ENCODE measurements at places on chromosomes 3 and 15.

- DNase-seq, result no peak
Observed at GRCh38 chr15:75646112-75646943, 1.4 kb upstream of the SNX33 start.

- no peak for DNase-seq
Observed at GRCh38 chr3:169144731-169145130, 518.8 kb downstream of the MECOM start.

DNA sequence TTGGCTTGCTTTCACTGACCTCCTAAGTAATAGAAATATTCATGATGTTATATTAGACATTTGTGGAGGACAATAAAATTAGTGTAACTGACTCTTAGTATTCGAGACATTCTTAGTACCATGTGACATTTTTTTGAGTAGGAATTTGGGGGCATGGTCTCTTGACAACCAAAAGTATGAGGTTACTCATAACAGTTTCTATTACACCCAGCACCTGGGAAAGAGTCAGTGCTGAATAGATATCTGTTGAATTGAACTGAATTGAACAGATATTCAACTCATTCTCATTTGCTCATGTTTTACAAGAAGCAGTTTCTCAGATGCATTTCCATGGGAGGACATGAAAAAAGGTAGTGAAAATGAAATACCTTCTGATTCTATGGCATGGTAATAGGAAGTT is 84.4 kb downstream of the CMSS1 start:
- no peak for DNase-seq

GRCh38 chr3:129313415-129313664 is 34.7 kb downstream of the HMCES start:
- DNase-seq, result no peak

GRCh38 chr3:173930251-173930650 is 532.7 kb downstream of the NLGN1 start:
- no peak for DNase-seq

- DNase-seq, result no peak
Observed at GRCh38 chr15:94723801-94724200, 492.4 kb downstream of the MCTP2 start.

DNA sequence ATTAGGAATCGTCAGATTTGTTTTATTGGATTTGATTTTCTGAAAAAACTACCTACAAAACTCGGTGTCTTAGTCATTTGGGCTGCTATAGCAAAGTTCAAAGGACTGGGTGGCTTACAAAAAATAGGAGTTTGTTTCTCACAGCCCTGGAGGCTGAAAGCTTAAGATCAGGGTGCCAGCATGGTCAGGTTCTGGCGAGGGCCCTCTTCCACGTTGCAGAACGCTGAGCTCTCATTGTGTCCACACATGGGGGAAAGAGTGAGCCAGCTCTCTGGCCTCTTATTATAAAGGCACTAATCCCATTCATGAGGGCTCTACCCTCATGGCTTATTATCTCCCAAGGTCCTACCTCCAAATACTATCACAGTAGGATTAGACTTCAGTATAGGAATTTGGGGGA is 40.6 kb upstream of the MRPS22 start:
- DNase-seq, result no peak

- no peak for DNase-seq
Observed at GRCh38 chr3:22922317-22922716, 280.8 kb upstream of the UBE2E2 start.

DNA sequence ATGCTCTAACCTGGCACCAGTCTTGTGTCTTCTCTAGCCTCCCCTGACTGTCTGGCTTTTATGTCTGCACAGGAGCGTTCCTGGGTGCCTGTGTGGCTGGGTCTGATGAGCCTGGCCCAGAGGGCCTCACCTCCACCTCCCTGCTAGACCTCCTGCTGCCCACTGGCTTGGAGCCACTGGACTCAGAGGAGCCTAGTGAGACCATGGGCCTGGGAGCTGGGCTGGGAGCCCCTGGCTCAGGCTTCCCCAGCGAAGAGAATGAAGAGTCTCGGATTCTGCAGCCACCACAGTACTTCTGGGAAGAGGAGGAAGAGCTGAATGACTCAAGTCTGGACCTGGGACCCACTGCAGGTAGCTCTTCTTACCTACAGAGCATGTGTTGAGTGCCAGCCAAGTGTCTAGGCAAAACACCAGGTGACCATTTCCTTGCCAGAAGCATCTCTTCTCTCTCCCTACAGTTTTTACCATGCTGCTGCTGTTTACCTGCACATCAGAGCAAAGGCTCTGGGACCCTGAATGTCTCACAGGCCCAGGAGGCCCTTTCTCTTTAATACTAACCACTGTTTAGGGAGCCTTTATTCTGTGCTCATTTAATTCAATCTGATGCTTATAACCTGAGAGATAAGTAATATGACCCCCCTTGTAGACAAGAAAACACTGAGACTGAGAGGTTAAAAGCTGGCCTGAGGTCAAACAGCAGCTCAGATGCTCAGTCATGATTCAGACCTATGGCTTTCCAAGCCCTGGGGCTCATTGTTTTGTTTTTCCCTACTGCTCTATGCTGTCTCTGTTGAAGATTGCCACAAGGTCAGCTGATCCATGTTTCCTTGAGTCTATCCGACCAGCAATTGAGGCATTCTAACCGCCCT is 10.4 kb downstream of the PODXL2 start:
- no peak for DNase-seq

DNA sequence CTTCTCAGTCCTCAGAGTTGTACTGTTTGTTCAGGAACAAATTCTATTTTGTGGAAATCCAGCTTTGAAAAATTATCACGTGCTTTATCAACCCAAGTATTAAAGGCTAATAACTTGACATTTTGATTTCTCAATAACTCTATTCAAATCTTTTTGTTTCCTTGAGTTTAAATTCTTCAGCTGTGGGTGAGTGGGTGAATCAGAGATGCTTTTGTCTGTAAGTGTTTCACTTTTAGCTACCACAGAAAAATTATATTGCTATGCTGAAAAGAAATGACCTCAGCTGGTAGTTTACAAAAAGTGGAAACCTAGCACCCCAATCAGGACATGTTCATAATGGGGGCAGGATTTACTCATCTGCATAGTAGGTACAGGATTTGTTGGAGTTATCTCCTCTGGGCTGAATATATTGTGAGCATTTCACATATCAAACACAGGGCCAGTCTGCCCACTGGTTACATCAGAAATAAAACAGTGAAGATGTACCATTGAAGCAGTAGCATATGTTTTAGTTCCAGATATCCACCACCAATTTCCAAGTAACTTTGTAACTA is 30.5 kb downstream of the MINDY4B start:
- DNase-seq, result no peak

- DNase-seq, result no peak
Observed at GRCh38 chr15:26525096-26525495, 247.8 kb downstream of the GABRB3 start.

DNA sequence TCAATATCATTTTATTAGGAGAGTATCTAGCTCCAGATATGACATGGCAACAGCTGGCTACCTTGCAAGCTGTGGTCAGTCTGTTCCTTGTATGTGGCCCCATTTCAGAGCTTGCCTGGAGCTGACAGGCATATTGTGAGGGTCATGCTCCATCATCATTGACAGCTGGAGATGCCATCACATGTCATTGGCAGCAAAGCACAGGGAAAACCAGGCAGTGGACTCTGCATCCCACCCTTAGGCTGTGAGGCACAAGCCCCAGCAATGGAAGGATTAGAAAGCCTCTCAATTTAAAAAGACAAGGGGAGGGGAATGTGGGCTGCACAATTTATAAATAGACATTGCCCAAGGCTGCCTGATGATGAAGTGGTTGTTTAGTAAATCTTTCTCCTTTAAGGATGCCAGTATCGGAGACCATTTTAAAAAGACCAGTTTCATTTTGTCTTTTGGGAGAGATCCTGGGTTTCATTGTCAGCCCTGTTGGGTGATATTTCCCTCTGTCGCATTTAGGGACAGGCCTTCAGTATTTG is 27.9 kb downstream of the LNP1 start:
- DNase-seq, result no peak

DNA sequence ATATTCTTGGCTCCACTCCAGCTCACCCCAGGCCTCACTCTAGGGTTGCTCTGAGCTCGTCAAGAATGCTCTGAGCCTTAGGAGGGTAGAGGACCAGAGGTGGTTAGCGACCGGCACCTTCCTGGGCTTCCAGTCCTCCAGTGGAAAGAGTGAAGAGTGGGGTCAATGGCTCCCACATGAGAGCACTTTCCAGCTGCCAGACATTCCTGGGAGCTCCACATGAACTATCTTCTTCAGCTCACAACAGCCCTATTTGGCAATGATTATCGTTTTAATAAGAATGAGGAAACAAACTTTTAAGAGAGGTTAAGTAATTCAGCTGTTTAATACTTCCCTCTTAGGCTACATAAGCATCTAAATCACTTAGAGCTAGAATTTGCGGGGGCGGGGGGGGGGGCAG is 139.3 kb downstream of the STT3B start:
- DNase-seq, result no peak

- no peak for DNase-seq
Observed at GRCh38 chr3:10467204-10467603, 38.2 kb downstream of the ATP2B2 start.

GRCh38 chr3:136194409-136195257 is 1.5 kb downstream of the MSL2 start:
- peak; percentile 36 for DNase-seq

DNA sequence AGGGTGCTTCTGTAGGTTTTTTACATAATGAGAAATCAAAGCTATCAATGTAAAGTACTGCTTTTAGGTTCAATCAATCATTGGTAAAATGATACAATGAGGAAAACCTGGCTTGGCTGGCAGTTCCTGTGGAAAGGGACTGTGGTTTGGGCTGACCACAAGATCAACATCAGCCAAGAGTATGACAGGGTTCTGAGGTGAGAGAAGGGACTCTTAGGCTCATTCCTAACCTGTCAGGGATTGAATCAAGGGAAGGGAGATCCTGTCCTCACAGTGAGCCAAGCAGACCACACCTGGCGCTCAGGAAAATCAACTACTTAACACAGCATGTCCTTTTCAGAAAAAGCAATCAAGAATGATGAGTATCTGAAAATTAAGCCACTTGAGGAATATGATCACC is 111.1 kb downstream of the MAGI1 start:
- no peak for DNase-seq

DNA sequence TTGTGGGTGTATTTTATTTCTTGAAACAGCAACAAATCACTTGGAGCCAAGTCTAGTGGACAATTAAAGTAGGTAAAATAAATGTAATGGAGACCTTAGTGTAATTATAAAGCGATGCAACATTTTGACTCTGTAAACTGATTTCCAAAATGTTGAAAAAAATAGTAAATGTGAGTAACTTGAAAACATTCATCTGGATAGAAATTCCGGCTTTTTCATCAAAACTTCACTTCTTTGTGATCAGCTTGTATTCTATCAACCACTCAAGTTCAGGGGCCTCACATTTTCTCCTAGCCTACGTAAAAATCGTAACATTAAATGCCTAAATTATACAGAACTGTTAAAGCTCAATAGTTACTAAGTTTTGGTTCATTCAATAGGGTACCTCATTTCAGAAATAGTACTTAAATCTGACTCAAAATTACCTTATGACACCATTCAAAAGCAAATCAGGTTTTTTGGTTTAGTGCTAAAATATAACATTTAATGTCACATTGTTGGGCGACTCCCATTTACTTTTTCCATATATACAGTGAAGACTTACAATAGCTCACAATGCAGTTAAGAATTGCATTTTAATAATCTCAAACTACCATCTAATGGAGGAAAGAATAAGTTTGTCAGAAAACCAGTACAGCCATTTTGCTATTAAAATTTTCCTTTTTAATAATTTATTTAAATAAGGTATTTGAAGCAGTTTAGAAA is 12.7 kb downstream of the CCNL1 start:
- no peak for DNase-seq

DNA sequence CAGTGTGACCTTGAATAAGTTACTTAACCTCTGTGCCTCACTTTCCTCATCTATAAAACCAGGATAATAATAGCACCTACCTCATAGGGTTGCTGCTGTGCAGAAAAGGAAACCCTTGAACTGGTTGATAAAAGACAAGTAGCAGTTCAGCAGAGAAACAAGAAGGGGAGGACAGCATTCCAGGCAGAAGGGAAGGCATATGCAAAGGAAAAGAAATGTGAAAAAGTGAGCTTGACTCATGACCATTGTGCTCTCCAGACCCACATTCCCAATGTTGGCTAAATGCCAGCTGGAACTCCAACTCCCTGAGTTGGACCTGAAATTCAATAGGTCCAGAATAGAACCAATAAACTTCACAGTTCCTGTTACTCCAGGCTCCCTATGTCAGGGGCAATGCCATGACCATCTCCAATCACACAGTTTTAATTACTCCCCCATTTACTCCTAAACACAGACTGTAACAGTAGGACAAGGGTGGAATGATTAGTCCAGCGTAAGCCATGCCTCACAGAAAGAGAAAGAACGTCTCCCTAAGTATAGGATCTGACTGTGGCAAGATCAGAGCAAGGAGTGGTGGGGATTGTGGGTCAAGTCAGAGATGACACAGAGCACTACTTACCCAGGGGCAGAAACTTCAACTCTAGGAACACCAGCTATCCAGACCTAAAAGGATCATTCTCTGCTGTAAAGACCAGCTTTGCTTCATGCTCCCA is 26.9 kb downstream of the PRKAR2A start:
- DNase-seq, result no peak

DNA sequence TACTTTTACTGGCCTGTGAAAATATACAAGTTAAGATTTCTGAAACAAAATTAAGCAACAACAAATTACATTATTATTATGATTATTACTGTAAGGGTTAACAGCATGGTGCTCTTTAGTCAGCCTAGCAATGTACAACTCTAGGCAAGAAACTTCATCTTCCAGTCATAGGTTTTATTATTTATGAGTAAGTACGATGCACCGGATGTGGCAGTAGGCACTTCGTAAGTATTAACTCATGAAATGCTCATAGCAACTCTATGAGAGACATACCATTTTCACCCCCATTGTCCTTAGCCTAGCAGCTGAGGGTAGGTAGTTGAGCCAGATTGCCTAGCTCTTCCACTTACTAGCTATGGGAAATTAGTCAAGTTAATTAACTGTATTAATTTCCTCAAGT is 68.0 kb upstream of the PTPRG start:
- no peak for DNase-seq

DNA sequence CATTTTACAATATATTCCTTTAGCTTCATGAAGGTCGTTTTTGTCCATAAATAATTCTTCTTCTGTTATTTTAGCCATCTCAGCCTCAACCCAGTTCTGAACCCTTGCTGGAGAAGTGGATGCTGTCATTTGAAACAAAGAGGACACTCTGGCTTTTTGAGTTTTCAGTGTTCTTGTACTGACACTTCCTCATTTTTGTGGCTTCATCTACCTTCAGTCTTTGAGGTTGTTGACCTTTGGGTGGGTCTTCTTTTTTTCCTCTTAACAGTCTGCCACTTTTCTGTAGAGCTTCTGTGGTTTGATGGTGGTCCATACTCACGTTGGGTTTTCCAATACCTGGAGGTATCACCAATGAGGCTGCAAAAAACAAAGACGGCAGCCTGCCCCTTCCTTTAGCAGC is 650.9 kb downstream of the PDCD6IP start:
- DNase-seq, result no peak
